Inflammatory macrophage treated with lipopolysaccharide for 4 hours (primary cell): ENCODE measurements at places on chromosomes 13 and 19.

DNA sequence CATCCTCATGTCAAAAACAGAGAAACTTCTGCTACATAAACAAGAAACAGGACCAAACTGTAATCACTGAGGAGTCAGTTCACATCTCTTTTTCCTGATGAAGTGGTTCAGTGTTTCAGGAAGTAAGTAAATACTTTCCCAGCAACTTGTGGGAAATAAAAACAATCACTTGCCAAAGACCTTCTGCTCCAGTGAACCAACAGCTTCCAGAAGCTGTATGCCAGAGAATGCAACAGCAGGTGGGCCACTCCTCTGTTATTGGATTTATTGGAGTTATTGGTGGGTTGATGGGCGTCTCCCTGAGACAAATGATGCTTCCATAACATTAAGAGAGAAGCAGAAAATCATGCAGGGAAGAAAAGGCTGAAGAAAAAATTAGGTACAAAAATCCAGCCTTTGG is 9.9 kb downstream of the SLC6A16 start:
- no peak for DNase-seq

DNA sequence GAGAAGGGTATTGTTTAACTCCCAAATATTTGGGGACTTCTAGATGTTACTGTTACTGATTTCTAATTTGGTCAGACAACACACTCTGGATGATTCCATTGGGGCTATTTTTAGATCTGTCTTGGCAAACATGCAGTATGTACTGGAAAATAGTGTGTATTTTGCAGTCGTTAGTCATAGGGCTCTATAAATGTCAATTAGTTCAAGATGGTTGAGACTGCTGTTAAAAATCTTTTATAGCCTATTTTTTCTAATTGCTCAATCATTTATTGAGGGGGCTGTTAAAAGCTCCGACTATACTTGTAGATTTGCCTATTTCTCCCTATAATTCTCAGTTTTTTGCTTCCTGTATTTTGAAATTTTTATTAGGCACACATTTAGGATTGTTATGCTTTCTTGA is 31.4 kb downstream of the PPP5C start:
- DNase-seq = no peak

DNA sequence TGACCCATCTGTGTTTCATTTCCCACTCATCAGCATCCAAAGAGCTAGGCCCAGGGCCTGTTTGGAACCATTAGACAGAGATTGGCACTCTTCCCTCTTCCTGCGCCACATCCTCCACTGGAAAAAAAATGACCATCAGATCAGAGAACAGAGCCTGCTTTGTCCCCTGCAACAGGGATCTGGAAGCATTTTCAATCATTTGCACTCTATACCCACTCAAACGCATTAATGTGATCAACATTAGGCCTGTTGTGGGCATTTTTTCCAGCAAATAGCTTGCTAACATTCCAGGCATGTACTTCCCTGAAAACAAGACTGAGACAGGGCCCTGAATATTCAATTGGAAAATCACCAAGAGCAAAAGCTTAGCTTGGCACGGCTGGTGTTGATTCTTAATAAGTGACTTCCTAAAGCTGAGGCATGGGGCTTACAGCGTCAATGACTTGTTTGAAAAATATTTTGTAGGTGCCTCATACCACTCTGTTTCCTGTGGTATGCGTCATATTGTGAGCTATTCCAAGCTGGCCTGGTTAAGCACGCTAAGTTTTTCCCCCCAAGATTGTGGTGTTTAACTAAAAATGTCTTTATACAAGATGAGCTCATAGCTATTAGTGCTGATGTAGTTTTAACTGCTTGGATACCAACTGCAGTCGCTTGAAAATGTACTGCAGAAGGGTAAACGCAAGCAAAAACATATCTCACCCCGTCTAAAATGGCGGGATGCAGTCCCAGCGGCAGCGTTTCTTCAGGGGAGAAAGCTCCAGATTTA is 404.4 kb downstream of the SPRY2 start:
- DNase-seq = no peak

DNA sequence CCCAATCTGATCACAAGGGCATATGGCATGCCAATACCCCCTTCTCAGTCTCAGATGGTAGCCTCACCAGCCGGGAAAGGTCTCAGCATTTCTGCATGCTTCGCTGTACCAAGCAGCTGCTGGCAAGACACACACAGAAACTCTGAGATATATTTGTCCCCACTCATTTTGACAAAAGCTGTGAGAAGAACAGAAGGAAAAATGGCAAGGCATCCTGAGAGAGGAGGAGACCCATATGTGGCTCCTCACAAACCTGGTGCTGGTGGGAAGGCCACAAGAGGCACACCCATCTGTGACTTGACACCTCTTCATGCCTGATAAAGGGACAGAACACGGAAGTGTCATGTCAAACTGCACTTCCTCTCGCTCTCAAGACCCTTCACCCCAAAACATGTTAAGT is 36.7 kb upstream of the DOCK9 start:
- DNase-seq = no peak

GRCh38 chr13:111913761-111914140 is 153.2 kb upstream of the SOX1 start:
- no peak for DNase-seq

GRCh38 chr13:97780486-97780885 is 173.0 kb upstream of the IPO5 start:
- DNase-seq = no peak

GRCh38 chr13:105634059-105634458 is 901.4 kb downstream of the EFNB2 start:
- no peak for DNase-seq

GRCh38 chr19:14901675-14902260 is 15.8 kb upstream of the OR7A17 start:
- no peak for DNase-seq

DNA sequence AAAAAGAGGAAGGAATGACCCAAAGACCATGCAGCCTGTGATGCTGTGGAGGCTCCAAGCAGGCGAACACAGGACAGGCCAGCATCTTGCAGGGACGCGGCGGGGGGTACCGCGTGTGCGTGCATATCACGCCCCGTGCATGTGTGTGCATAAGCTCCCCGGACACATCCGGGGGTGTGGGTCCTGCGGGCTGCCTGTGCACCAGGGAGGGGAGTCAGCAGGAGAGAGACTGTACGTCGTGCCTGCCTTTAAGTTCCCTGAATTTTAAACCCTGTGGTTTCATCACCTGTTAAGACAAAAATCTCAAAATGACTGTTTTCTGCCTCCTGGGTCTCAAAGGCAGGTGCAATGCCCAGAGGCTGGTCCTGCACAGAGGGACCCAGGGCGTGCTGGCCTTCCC is 16.6 kb downstream of the ADAT3 start:
- no peak for DNase-seq

- DNase-seq = no peak
Observed at GRCh38 chr13:37602733-37603381, 4.3 kb upstream of the POSTN start.
